ENCODE measurements at places on chromosomes 7 and 10.

DNA sequence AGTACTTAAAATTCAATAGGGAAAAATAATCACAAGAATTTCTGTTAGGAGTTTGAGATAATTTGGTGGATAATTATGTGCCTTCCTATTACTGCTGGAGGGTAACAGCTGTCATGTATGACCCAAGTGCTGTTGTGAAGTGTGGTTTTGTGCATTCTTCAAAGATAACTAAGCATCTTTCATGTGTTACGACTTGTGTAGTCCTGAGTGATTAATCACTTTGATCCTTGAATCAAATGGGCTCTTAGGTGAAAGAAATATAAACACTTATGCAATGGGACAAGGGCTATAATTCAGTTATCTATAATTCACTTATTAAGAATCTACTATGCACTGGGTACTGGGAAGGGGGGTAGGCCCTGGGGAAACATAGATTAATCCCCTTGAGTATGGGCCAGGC lies 89.0 kb downstream of the CH25H start:
- no peak for DNase-seq

DNA sequence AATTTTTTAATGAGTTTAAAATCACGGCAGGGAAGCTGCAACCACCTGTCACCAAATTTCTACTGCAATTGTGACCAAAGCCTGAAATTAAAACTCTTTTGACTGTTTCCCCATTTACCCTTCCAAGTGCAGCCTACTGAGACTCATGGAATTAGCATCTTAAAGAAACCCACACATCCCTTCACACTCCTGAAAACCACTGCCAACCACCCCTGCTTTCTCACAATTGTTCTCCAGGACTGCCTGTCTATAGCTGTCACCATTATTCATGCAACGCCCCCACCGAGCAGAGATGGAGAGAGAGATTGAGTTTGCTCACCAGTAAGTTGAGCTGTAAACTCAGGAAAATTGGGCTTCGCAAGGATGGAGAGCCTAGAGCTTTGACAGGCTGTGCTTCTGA lies 383.8 kb upstream of the SORCS1 start:
- no peak for DNase-seq

GRCh38 chr10:47364911-47365310 lies 16.7 kb downstream of the RBP3 start:
- DNase-seq: peak; percentile 11

DNA sequence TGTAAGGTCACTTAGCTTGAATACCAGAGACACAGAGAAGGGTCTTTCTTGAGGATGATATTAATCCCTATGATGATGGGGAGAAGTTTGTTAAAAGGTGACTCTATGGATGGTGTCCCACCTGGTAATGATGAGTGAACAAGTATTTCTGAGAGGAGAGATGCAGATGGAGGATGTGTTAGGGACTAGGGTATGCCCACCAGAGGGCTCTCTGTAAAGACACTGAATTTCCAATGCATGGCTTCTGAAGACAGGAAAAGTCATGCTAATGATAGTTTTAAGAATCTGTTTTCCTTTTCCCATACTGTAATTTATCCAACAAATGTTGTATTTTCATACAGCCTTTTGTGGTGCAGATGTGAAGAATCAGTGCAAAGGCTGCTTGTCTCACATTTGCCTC lies 1250.9 kb upstream of the CELF2 start:
- no peak for DNase-seq

GRCh38 chr7:140039066-140039465 lies 23.7 kb downstream of the PARP12 start:
- no peak for DNase-seq

DNA sequence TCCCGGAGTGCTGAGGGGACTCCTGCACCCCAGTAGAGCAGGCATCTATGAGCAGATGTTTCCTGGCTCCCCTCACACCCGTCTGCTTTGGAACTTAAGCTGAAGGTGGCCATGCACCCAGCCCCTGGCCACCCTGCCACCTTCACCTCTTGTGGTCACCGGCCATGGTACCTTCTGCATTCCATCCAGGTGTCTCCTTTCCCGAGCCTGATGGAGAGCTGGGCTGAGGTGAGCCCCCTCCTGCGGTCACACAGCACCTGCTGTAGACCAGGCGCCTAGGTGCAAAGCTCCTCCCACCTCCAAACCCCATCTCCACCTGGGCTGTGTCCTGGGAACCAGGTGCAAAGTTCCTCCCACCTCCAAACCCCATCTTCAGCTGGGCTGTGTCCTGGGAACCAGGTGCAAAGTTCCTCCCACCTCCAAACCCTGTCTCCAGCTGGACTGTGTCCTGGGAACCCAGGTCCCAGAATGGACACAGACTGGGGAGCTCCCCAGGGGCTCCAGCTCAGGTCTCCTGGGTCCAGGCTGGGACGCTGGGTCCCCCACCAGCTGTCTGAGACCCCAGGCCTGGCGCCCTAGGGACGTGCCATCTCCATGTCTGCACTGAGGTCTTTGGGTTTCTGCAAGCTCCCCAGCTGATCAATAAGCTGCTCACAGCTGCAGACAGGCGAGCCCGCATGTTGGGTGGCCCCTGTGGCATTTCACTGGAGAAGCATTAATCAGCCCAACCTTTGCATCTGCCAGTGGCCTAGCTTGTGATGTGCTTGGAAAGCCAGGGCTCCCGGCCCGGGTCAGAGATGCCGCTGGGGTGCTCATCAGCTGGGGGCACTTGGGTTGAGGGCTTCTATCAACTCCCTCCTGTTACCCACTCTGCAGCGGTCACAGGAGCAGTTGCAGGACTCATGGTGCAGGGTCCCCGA lies 61.2 kb upstream of the INPP5A start:
- DNase-seq: no peak

DNA sequence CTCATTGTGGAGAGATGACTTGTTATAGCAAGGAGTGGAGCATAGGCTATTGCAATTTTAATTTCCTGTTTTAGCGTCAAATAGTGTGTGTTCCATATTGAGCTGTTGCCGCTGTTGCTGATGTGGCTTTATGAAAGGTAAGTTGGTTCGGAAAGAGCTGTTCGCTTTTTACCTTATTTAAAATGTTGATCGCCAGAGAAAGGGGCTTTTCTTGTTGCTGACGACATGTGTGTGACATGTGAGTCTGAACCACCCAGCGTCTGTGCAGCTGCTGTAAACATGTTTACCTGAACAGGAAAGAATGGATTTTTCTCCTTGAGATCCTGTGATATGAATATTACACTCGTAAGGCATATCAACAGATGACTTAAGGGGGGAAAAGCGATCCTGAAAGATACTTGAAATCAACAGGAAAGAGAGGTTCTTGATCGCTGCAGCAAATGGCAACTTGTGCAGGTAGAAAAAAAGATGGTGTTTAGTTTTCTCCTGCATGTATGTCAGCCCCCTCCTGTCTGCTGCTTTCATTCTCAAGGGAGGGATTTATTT lies 2.5 kb downstream of the ZEB1 start:
- DNase-seq: peak; percentile 41

DNA sequence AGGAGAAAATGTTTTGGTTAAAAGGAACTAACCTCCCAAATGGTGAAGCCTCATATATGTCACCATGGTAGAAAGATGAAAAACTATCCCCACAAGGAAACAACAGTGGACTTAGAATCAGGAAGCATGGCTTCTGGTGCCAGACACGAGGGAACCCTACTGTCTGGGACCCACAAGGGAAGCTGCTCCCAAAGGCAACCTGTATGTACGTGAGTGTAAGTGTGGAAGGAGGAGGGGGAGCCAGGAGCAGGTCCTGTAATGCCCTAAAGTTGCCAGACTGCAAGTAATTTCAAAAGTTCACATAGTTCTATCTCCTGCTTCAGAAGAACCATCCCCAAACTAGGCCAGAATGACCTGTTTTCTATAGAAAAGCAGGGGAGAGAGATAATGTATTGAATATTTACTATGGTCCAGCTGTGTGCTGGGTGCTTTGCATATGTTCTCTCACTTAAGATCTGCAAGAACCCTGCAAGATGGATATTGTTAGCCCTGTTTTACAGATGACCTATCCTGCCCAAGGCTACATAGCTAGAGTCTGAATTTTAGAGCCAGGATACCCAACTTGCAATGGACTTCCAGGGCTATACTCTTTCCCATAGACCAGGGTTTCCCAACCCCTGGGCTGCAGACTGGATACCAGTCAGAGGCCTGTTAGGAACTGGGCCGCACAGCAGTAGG lies 19.2 kb downstream of the DUSP5 start:
- peak; percentile 15 for DNase-seq

DNA sequence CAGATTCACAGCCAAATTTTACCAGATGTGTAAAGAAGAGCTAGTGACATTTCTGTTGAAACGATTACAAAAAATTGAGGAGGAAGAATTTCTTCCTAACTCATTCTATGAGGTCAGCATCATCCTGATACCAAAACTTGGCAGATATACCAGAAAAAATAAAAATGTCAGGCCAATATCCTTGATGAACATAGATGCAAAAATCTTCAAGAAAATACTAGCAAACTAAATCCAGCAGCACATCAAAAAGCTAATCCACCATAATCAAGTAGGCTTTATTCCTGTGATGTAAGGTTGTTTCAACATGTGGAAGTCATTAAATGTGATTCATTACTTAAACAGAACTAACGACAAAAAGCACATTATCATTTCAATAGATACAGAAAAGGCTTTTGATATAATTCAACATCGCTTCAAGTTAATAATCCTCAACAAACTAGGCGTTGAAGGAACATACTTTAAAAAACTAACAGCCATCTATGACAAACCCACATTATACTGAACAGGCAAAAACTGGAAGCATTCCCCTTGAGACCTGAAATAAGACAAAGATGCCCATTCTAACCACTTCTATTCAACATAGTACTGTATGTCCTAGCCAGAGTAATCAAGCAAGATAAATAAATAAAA lies 807.7 kb upstream of the ZWINT start:
- no peak for DNase-seq

DNA sequence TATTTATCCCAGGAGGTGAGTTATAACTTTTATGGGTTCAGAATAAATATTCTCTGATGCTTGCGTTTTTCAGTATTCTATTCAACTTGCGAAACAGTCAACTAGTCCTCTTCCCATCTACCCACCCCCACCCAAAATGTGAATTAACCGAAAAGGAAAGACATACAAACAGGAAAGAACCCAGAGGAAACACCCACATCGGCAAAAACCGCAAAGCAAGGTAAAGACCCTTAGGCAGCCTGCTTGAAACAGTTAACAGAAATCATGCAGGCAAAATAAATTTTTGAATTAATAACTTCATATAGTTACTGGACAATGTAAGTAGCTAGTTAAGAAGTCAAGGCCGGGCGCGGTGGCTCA lies 5.4 kb downstream of the ZC3HAV1 start:
- DNase-seq: peak; percentile 67

- no peak for DNase-seq
These were observed 16.0 kb upstream of the DNTT start for GRCh38 chr10:96288151-96288621.

- no peak for DNase-seq
These were observed 166.7 kb downstream of the TCERG1L start for GRCh38 chr10:131144711-131145375.

DNA sequence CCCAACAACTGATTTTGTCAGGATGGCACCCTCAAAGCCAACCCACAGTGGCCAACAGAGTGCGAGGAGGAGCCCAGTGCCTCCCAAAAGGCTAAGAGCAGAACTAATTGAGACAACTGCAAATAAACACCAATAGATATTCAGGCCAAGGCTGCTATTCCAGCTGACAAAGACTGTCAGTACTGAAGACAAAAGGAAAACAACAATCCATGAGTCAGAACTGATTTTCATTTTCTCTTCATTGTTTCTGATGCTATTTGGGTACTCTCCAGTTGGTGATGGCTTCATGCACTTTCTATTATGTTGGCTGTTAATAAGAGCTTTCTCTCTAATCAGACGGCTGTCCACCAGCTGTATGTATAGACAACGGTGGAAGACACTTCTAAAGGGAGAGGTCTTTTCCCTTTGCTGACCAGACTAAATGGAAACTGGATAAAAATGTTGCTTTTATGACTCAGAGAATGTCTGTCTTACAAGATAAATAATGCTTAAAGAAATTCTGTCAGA lies 515.9 kb downstream of the PARD3 start:
- DNase-seq: no peak

- DNase-seq: no peak
These were observed 362.3 kb downstream of the GATA3 start for GRCh38 chr10:8416760-8417159.

- DNase-seq: no peak
These were observed 14.4 kb upstream of the GSTK1 start for GRCh38 chr7:143248761-143249354.

DNA sequence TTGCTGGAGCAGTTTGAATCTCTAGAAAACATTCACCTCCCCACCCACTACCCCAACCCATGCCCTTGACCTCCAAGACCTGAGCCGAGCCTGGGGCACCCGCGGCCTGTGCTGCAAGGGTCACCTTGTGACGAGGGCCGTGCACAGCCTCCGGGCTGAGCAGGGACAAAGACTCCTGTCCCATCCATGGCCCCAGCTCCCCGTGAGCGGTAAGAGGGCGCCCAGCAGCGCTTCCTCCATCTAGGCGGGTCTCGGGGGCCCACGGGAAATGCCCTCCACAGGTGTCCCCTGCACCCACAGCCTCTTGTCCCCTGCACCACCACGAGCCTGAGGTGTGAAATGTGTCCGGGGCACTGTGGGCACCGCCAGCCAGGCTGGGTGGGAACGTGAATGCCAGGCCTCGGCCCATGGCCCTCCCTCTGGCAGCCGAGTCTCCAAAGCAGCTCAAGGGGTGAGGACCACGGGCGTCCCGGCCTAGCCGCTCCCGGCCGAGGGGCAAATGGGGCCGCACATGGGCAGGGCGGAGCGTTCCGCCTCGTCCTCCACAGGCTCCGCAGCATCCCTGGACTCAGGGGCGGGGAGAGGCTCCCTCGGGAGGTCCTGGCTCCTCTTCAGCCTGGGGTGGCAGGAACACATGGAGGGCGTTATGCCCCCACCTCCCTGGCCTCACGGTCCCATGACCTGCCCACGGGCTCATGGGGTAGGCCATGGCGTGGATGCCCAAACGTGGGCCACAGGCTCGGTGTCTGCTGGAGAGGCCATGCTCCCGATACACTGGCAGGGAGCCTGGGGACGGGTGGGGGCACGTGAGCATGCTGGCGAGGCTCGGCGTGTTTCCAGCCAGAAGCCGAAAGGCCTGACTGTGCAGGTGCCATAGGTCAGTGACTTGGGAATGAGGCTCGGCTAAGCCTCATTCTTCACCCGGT lies 21.1 kb downstream of the DPYSL4 start:
- DNase-seq: no peak

GRCh38 chr10:115772606-115773005 lies 500.4 kb downstream of the GFRA1 start:
- DNase-seq: no peak

All from activated naive CD4-positive, alpha-beta T cell treated with anti-CD3 and anti-CD28 coated beads, Interleukin-2, amount 10 ng/mL, durations not matched to agents 7 days and 5 days (primary cell).